ENCODE measurements at places on chromosomes 5 and 9.

- no peak for DNase-seq
Observed at GRCh38 chr9:19049917-19050636, 850 bp downstream of the RRAGA start.

GRCh38 chr5:52987711-52988331, 1.3 kb upstream of the ITGA2 start:
- peak; percentile 62 for DNase-seq

- no peak for DNase-seq
Observed at GRCh38 chr5:15502208-15502607, 2.2 kb downstream of the FBXL7 start.

- DNase-seq = no peak
Observed at GRCh38 chr9:76643399-76644117, 120.7 kb upstream of the PCA3 start.

Data from Calu3 (cell line).